Stimulated activated CD4-positive, alpha-beta T cell treated with anti-CD3 and anti-CD28 coated beads, TNF-alpha, amount 100 ng/mL, for 24 hours (primary cell): ENCODE measurements at places on chromosomes 3 and 15.
A peak's percentile ranks its signal among the peaks of the same experiment; 100 is the strongest.

DNA sequence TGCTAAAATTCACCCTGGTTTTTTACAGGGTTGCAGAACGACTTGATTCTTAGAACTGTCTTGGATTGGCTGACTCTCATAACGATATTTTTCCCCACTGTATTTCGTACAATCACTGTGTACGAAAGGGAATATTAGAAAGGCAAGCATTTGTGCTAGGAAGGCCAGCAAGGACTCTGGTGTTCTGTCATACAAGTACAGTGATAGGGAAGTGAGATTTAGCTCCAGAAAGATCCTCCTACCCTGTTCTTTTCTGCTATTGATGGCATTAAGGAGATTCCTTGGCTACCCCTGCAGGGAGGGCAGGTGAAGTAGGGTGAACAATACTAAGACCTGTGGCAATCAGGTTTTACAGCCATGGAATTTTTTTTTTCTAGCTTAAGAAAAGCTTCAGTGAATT is 53.8 kb upstream of the SCAANT1 start:
- no peak for DNase-seq

GRCh38 chr15:79248183-79248582 is 34.3 kb upstream of the ANKRD34C start:
- DNase-seq = no peak

- DNase-seq = no peak
Observed at GRCh38 chr3:141725036-141725435, 13.1 kb upstream of the RNF7 start.

- DNase-seq = no peak
Observed at GRCh38 chr15:38853608-38854007, 289.0 kb upstream of the RASGRP1 start.

GRCh38 chr3:69547461-69547880 is 161.6 kb upstream of the FRMD4B start:
- DNase-seq = no peak

DNA sequence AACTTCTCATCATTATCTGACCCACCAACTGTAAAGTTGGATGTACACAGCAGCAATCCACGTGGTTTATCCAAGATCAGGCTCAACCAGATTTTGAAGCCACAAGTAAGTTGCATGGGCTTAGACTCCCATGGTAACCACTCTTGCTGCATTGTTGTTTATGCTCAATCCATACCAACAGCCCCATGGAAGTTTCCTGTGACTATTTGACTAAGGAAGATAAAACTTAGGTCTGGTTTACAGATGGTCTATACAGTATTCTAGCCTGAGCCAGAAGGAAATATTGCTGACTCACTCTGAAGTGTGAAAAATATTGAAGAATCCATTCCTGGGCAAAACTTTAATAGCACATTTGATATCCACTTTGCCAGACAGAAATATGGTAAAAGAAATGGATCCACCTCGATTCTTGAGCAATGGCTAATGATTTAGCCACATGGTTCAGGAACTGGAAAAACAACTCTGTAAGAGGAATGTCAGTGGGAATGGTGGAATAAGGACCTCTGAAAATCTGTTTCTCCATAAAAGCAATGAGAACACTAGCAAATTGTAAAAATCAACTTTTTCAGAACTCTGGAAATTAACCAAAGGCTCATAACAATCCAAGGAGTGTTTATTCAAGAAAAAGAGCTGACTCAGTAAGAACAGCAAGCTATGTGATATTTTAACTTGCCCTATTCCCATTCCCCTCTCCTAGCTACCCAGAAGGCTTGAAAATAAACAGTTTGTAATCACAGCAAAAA is 162.9 kb upstream of the STT3B start:
- DNase-seq = no peak

GRCh38 chr3:60752809-60753208 is 498.4 kb downstream of the FHIT start:
- no peak for DNase-seq

DNA sequence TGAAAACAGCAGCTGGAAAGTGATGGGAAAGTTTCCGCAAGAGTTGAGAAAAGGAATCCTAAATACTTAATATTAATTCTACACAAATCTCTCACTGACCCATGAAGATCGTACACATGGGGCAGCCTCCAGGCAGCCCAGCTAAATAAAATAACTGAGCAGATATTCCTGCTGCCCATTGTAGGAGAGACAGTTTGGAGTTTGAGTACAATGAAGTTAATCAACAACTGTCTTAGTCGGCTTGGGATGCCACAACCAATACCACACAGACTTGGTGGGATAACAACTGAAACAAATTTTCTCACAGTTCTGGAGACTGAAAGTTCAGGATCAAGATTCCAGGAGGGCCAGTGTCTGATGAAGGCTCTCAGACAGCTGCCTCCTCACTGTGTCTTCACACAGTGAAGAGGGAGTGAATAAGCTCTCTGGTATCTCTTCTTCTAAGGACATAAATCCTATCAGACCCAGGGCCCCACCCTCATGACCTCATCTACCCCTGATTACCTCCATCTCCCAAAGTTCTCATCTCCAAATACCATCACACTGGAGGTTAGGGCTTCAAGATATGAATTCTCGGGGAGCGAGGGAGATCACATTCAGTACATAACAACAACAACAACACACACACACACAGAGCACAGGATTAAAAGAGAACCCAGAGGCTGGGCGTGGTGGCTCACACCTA is 9.7 kb downstream of the TRPM7 start:
- no peak for DNase-seq

- no peak for DNase-seq
Observed at GRCh38 chr3:122246199-122246598, 62.7 kb downstream of the CASR start.

- peak; percentile 20 for DNase-seq
Observed at GRCh38 chr3:16448639-16449070, 64.8 kb downstream of the RFTN1 start.

DNA sequence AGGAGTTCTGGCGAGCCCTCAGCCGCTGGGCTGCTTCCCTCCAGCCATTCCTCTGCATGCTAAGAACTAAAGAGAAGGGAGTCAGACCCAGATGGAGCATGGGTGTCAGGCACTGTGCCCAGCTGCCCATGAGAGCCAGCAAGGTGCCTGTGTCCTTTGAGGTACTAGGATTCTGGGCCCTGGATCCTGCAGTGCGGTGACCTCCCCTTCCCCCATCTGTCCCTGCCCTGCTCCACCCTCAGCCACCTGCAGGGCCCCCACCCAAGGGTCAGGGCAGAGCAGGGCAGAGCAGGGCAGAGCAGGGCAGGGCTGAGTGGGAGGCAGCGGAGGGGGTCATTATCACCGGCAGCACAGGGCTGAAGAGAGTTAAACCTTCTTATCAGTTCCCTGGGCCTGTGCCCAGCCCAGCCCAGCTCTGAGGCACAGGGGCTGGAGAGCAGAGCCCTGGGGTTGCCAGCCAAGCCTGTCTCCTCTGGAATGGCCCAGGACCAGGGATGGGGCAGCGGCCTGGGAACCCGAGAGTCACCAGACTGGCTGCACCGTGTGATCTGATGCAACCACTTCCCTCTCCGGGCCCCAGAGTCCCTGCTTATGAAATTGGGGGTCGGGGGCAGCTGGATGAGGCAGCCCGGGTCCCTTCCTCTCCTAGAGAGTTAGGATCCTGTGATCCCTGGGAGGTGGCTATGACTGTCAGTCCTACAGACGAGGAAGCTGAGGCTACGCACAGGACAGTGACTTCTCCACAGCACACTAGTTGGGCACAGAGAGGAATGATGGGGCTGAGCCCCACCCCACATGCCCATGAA is 17.3 kb downstream of the ZDHHC19 start:
- no peak for DNase-seq

GRCh38 chr15:78938658-78939488 is 6.0 kb downstream of the CTSH start:
- no peak for DNase-seq
